ENCODE measurements at places on chromosomes 7 and 10. TPM values are rescaled to one million over a fixed set of nuclear protein-coding genes. Genes with fewer than 3 reads are reported as not detected.

Gene CLCN1
- total RNA-seq, result not detected

Gene INTS1
- total RNA-seq, result 41.4 TPM

Gene PIK3AP1
- total RNA-seq, result 0.32 TPM

Gene ITPRID1
- not detected for total RNA-seq

Gene MSMB
- not detected for total RNA-seq

Gene FANK1
- total RNA-seq, result 1.6 TPM

Gene SPAM1
- not detected for total RNA-seq

Gene LRRD1
- total RNA-seq, result not detected

Gene CPA5
- total RNA-seq, result not detected

All from SK-MEL-5 (cell line).